ENCODE measurements at places on chromosomes 5 and 9.
A peak's percentile ranks its signal among the peaks of the same experiment; 100 is the strongest.

DNA sequence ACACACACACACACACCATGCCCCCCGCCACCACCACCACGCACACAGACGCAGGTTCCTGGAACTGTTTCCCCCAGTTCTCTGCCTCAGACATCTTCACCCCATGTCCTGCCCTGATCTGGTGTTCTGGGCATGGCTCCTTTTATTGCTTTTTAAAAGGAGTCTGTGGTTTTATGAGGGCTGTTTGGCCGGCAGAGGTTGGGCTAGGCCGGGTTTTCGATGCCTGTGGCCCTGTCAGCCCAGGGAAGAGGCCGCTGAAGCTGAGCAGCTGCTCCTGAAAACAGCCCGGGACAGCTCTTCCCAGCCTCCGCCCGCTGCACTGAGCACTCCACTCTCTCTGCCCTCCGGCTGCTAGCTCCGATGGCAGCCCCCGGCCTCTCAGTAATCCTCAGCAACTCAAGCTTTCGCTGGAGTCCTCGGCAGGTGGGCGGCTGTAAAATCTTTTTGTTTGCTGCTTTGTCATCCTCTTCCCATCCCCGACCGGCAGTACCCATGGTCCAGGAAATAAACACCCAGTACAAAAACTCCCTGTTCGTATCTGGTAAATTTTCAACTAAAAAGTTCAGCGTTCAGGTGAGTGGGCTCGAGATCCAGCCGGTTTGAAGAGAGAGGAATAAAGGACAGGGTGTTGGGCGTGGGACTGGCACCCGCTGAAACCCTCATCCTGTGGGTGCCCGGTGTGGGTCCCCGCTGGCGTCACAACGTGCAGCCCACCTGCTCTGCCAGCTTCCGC lies 103.0 kb upstream of the ERCC6L2 start:
- DNase-seq, result no peak

GRCh38 chr5:40906351-40906751 lies 2.9 kb upstream of the C7 start:
- no peak for DNase-seq

- no peak for DNase-seq
These were observed 275.5 kb downstream of the ARHGEF28 start for GRCh38 chr5:73901455-73901854.

- no peak for DNase-seq
These were observed 6.1 kb upstream of the TNIP1 start for GRCh38 chr5:151086905-151087360.

DNA sequence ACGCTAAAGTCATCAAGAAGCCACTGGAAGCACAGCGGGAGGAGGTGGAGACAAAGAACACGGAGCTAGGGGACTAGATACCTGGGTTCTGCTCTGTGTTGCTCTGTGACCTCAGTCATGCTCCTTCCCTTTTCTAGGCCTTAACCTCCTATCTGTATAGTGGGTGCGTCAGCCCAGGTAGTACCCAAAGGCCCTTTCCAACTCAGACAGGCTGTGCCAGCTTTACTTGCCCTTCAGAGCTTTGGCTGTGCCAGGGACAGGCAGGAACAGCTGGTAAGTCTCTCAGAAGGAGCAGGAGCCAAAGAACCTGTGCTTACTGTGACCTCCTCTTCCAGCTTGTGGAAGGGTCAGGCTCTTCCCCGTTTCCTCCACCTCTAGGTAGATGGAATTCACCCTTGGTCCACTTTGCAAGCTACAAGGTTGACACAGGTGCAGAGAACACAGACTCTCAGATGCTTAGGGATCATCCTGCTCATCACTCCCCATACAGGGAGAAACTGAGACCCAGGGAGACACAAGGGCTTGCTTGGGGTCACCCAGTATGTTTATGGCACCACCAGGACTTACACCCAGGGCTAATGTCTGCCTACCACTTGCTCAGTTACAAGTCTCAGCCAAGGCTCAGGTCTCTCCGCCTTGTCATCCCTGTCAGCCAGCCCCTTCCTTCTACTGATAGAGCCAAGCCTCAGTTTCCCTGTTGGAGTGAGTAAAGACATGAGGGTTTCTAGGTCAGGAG lies 1.7 kb downstream of the CCDC69 start:
- no peak for DNase-seq

GRCh38 chr5:18487928-18488480 lies 853.7 kb downstream of the TAF11L14 start:
- DNase-seq, result no peak

- peak; percentile 70 for DNase-seq
These were observed 99.3 kb downstream of the ACTBL2 start for GRCh38 chr5:57383093-57383861.

GRCh38 chr5:671459-672328 lies 21.5 kb downstream of the TPPP start:
- DNase-seq, result peak; percentile 8

- no peak for DNase-seq
These were observed at the start of gene SLC27A4 for GRCh38 chr9:128339761-128340690. TSS of gene SLC27A4 (plus strand) at chr9:128340527. CDS start at chr9:128343133, 2,606 bp downstream.

DNA sequence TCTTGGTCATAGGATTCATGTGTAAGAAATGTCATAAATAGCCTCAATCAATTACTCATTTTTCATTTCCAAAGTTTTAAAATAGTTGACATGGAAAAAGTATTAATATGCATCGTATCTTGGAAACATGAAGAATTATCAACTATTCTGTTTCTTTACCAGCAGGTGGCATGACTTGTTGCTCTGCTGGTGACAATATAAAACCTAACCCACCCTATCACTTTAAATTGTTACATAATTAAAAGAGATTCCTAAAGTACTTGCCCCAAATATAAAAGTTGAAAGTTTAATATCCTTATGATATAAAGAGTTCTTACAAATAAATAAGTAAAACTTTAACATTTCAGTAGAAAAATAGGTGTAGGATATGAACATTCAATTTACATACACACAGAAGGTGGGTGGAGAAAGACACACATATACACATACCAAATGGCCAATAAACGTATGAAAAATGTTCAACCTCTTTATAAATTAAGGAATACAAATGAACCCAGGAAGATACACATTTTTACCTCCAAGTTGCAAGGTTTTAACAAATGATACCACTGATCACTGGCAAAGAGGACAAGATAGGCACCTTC lies 30.6 kb downstream of the MAP1B start:
- no peak for DNase-seq

GRCh38 chr9:4662989-4663792 lies 1.1 kb downstream of the PLPP6 start:
- no peak for DNase-seq

- DNase-seq, result no peak
These were observed 61.7 kb downstream of the TRIO start for GRCh38 chr5:14204785-14205321.

GRCh38 chr5:156331845-156332244 lies 4.9 kb downstream of the SGCD start:
- DNase-seq, result no peak

DNA sequence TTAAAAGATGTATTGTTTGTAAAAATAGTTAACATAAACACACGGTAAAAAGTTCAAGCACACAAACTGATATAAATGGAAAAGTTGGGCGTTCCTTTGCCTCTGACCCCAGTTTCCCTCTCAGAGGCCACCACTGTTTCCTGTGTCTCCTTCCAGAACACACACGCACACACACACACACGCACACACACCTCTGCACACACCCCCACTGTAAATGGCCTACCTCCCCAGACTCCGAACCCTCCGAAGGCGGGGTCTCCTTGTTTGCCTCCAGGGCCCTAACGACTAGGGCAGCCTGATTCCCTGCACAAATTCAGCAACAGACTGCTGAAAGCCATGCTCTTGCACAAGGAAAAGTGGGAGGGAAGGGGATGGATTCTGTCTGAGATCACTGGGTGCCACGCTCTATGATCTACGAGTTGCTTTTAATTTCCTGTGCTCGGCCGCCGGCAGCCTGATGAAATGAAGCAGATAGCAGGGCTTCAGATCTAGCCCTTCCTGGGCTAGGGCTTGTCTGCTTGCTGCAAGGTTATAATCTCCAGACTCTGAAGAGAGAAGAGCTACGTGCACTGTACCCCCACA lies 184.0 kb upstream of the IL12B start:
- DNase-seq, result no peak

- peak; percentile 3 for DNase-seq
These were observed 353.6 kb downstream of the SLIT3 start for GRCh38 chr5:168947212-168947868.

DNA sequence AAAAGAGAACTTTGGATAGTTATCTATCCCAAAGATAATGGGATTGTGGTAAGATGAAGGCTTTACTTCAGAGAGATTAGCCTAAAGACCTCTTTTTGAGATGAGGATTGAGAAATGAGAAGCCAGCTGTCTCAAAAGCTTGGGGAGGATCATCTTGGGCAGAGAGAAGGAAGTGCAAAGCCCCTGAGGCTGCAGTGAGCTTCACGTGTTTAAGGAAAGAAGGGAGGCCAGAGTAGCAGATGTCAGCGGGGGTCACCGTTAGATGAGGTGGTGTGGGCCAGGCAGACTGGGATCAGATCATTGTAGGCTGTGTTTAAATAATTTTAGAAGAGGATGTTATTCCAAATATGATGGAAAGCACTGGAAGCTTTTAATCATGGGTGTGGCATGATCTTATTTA lies 270.1 kb downstream of the ARHGEF28 start:
- no peak for DNase-seq

DNA sequence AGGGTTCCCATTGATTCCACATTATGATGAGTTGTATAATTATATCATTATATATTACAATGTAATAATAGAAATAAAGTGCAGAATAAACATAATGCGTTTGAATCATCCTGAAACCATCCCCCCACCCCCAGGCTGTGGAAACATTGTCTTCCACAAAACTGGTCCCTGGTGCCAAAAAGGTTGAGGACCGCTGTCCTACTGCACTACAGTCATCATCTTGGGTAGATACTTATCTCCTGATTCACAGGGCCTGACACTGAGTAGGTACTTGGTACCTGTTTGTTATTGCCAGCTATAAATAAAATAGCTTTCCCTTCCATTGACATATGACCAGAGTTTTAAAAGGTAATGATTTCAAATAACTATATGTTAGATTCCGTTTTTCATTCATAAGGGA lies 25.6 kb downstream of the ANP32B start:
- no peak for DNase-seq

DNA sequence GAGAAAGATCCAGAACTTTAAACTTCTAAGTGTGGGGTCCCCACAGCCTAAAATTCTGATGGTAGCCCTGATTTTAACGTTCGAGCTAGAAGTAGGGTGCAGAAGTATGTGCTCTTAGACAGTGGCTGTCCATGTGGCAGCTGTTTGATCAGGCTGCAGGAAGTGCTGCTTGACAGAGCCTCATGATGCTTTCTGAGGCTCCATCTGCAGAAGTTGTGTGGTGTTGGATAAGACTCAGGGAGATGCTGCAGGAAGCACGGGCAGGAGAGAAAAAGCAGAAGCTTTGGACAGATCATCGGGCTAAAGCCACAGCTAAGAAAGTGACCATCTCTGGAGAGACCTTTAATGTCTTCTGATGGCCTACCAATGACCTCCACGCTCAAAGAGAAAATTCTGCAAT lies 8.1 kb downstream of the MTMR12 start:
- no peak for DNase-seq

GRCh38 chr9:128886211-128886891 lies 4.4 kb downstream of the LRRC8A start:
- DNase-seq, result no peak

DNA sequence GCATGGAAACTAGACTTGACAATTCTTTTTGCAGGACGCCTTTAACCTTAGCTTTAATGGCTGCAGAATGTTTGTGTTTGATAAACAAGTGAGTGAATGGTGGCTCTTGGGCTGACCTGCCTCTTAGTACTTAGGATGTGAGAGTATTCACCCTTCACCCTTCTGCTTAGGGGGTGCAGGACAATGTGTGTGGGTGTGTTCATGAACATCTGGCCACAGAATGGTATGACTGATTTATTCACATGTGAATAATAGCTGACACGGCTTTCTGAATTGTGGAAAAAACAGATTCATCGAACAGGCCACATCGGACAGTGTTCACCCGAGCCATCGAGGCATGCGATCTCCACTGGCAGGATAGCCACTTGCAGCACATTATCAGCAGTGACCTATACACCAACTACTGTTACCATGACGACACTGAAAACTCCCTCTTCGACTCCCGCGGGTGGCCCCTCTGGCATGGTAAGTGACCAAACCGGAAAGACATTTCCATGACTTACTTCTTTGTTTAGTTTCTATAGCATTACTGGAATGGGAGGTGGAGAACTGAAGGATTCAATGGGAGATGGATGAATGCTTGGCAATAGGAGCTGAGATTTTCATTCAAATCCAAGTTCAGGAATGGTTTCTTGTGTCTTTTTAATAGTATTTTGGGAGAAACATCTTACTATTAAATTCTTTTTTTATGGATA lies 193.6 kb downstream of the ZSWIM6 start:
- DNase-seq, result no peak

DNA sequence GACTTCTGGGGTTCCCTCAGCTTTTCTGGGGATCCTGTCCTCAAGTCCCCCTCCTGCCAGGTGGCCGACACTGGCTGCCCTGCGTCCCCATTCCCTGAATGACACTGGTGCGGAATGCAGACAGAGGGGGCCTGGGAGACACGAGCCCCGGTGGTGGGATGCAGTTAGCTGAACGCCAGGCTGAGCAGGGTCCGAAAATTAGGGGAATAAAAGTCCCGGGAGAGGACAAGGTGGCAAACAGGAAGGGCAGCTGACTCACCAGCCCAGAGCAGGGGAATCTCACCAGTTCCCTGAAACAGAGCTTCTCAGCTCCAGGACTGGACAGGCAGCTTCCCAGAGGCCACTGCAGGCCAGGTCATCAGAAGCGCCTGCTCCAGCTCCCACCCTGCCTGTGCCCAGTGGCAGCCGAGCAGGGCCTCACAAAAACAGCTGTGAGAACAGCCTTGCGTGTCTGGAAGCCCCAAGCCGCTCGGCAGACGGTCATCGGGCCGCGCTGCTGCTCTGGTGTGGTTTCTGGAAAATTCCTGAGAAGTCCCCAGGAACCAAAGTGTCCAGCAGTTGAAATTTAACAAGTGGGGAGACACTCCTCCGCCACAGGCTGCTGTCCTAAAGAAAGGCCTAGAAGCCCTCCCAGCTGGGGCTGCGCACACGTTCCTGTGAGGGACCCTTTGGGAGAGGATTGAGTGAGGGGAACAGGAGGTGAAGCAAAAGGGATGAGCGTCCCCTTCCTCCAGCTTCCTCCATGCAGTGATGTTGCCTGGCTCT lies 47.6 kb upstream of the EXOC3 start:
- no peak for DNase-seq

GRCh38 chr9:114224247-114224610 lies 68.9 kb downstream of the COL27A1 start:
- peak; percentile 14 for DNase-seq

All from HS-27A (cell line).